ENCODE measurements at places on chromosomes 3 and 15. TPM values are rescaled to one million over a fixed set of nuclear protein-coding genes. Genes with fewer than 3 reads are reported as not detected.

ANKUB1 gene
- 0.60 TPM for total RNA-seq

INSYN1 gene
- 10.2 TPM for total RNA-seq

DNA sequence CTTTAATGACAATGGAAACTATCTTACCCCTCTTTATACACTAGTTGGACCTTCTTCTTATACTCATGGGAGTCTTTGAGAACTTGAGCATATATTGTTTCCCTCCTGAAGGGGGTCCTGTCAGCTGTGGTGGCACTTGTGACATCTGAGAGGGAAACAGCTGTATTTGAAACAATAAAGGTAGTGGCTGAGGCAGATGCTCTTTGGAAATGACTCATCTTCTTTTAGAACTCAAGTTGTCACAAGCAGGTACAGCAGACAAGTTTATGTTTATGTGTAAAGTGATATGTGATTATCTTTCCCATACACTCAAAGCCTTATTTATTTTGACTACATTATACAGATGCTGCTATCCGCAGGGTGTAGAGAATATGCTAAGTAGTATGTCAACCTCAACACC is 220.0 kb upstream of the GRM7 start:
- H3K4me3 ChIP-seq: no peak overlapping the region
- no peak overlapping the region for H3K27ac ChIP-seq
- no peaks in the 10 kb centered on the region for H3K4me1 ChIP-seq
- H3K36me3 ChIP-seq: no peaks in the 10 kb centered on the region
- no peaks in the 10 kb centered on the region for H3K27me3 ChIP-seq

ZNF148 gene
- total RNA-seq: 28.0 TPM

DNA sequence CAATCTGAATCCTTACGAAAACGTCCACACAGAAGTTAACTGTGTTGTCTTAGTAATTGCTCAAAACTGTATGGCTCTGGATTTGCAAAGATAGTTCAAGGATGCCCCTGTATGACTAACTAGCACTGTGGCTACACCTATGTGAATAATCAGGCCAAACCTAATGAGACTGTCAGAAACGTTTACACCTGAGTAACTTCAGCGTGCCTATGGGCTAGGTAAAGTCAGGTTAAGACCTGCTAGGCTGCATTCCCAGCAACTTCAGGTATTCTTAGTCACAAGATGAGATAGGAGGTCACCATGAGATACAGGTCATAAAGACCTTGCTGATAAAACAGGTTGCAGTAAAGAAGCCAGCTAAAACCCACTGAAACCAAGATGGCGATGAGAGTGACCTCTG is 87.8 kb upstream of the PLXND1 start:
- no peaks in the 10 kb centered on the region for H3K27me3 ChIP-seq
- H3K4me3 ChIP-seq: no peak overlapping the region
- H3K36me3 ChIP-seq: no peaks in the 10 kb centered on the region
- H3K4me1 ChIP-seq: peaks cover 11% of the 10 kb centered on the region

DNA sequence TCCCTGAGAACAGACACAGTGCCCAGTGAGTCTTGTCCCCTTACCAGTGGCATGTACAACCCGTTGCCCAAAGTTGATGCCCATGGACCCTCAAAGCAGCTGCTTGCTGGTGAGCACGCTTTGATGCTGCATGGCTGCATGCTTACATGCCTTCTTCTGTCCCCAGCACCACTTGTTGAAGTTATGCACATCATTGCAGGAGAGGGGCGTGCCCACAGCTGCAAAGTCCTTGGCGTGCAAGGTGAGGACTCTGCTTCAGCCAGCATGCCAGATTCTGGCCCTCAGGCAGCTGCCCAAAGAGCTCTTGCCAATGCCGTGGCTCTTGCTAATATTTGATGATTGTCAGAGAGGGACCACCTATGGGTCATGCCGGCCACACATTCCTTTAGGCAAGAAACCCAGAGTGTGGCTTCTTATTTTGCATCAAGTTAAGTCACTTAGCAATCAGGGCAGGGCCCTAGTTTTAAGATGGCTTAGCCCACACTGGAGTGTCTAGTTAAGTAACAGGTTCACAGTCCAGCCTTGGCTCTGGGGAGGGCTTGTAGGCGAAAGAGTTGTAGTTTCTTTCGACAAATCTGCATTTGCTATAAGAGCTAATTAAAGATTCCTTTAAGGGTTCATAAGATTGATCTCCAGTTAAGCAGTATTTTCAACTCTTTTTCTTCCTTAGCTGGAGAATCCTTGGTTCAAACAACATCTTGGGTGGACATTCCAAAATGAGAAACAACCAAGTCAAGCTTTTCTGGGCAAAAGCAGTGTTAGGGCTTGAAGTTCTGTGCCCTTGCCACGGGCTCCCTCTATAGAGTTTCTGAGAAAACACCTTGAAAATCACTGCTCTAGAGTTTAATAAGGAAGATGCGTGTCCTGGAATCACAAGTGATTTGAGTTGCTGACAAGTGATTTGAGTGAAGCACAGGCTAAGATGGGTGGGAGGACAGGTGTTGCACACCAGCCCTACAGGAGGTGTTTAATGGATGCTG is 128.6 kb downstream of the SLCO3A1 start:
- no peaks in the 10 kb centered on the region for H3K36me3 ChIP-seq
- no peaks in the 10 kb centered on the region for H3K4me1 ChIP-seq
- no peak overlapping the region for H3K4me3 ChIP-seq
- no peak overlapping the region for H3K27ac ChIP-seq
- H3K27me3 ChIP-seq: no peaks in the 10 kb centered on the region
- DNase-seq: no peak

THRB gene
- total RNA-seq: 6.9 TPM

DNA sequence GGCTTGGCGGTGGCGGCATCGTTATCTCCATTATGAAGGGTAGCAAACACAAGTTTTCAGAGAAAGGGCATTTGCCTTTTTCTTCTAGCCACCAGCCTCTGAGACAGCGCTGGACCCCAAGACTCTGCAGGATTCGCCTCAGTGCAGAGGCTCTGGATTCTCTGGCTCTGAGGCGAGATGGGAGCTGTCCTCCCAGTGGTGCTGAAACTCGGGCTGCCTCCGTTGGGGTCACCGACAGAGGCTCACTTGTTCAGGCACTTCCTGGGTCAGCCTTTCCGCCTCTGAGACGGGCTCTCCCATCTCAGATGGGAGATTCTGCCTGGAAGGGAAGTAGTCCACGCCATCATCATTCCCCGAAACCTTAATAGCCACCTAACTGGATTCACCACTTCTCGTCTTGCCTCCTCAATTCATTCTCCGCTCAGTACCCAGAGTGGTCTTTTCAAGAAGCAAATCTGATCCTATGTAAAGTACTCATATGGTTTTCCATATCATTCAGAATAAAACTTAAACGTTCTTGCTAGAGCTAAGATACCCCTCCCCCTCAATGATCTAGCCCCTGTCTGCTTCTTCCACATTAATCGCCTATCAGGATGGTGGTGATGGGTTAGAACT is 76.9 kb downstream of the RHCG start:
- H3K36me3 ChIP-seq: no peaks in the 10 kb centered on the region
- no peak overlapping the region for H3K27ac ChIP-seq
- no peak for DNase-seq
- peaks cover 93% of the 10 kb centered on the region for H3K27me3 ChIP-seq
- H3K4me3 ChIP-seq: no peak overlapping the region

GPR149 gene
- not detected for total RNA-seq

POC1A gene
- total RNA-seq: 2.7 TPM

NECTIN3 gene
- total RNA-seq: 27.2 TPM

GRCh38 chr3:187831125-187832051 is 86.1 kb upstream of the BCL6 start:
- DNase-seq: no peak
- H3K4me3 ChIP-seq: no peak overlapping the region
- no peaks in the 10 kb centered on the region for H3K27me3 ChIP-seq
- no peaks in the 10 kb centered on the region for H3K4me1 ChIP-seq

DNA sequence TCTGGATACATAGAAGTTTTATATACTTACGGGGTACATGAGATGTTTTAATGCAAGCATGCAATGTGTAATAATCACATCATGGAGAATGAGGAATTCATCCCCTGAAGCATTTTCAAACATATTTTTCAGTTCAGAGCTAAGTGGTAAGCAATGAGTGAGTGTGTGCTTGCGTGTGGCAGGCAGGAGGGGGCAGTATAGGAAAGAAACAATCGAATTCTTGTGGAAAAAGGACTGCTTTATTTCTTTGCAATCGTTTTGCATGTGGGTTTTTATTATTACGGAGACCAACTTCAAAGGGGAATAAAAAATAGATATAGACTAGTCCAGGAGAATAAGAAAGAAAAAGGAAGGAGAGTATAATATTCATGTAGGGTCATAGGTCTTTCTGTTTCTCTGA is 271.6 kb downstream of the CHL1 start:
- H3K4me3 ChIP-seq: no peak overlapping the region
- H3K27ac ChIP-seq: no peak overlapping the region
- H3K4me1 ChIP-seq: no peaks in the 10 kb centered on the region

SCAANT1 gene
- total RNA-seq: not detected

- no peaks in the 10 kb centered on the region for H3K27me3 ChIP-seq
- DNase-seq: no peak
- H3K4me1 ChIP-seq: no peaks in the 10 kb centered on the region
- H3K27ac ChIP-seq: no peak overlapping the region
- no peak overlapping the region for H3K4me3 ChIP-seq
- no peaks in the 10 kb centered on the region for H3K36me3 ChIP-seq
Measured at GRCh38 chr15:29435811-29436210, 166.2 kb upstream of the NSMCE3 start.

DNA sequence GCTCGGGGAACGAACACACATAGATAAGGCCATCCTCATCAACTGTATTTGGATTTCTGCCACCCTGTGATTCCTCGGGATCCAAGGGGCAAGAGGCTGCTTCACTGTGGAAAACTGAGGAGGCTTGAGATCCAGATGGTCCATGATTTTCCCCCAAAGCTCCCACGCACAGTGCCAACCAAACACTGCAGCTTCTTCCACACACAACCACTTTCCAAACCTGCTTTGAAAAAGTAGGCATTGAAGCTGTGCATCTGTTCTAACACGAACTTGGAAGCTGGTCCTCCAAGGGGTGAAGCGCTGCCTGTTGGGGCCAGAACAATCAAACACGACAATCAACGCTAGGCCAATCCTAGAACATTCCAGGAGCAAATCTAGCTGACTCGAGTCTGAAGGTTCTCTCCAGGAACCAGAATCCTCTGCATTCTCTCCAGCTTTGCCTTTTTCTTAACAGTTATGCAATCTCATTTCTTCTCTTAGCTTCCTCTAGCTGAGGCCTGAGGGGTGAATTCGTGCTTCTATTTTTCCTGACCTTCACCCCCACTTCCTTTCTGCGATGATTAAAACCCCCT is 104.4 kb downstream of the LRRK1 start:
- no peaks in the 10 kb centered on the region for H3K36me3 ChIP-seq
- no peaks in the 10 kb centered on the region for H3K27me3 ChIP-seq
- no peaks in the 10 kb centered on the region for H3K4me1 ChIP-seq
- H3K4me3 ChIP-seq: no peak overlapping the region

DNA sequence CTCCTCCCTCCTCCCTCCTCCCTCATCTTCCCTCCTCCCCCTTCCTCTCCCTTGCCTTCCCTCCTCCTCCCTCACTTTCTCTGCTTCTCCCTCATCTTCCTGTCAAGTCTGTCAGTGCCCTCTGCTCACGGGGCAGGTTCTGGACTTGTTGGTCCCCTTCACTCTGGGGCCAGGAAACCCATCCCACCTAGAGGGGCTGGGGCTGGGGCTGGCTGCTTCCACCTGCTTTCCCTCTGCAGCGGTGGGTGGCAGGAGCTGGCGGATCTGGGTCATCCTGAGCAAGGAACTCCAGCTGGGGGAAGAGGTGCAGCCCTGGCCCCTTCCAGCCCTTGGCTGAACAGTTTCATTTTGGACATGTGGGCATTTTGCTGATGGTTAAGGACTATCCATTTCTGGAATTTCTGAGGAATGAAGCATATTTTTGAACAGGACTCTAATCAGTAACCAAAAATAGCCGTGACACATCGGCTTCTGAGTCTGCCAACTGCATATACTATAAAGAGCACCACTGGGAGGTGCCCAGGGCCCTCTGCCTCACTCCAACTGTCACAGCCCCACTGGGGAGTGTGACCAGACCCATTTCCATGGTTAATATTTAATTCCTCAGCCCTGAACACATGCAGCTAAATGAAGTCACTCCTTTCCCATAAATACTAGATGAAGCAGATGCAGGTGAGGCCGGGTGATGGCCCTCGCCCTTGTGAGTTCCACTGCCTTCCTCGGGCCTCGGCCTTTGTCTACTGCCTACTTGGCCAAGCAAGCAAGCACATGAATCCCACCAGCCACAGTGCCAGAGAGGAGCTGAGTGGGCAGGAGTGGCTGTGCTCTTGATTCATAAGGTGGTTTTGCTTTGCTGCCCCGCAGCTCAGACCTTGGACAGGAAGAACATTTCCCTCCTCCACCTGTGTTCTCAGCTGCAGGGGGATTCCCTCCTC is 39.8 kb downstream of the CHDH start:
- no peak overlapping the region for H3K4me3 ChIP-seq
- H3K27me3 ChIP-seq: no peaks in the 10 kb centered on the region
- no peaks in the 10 kb centered on the region for H3K36me3 ChIP-seq
- DNase-seq: no peak

DNA sequence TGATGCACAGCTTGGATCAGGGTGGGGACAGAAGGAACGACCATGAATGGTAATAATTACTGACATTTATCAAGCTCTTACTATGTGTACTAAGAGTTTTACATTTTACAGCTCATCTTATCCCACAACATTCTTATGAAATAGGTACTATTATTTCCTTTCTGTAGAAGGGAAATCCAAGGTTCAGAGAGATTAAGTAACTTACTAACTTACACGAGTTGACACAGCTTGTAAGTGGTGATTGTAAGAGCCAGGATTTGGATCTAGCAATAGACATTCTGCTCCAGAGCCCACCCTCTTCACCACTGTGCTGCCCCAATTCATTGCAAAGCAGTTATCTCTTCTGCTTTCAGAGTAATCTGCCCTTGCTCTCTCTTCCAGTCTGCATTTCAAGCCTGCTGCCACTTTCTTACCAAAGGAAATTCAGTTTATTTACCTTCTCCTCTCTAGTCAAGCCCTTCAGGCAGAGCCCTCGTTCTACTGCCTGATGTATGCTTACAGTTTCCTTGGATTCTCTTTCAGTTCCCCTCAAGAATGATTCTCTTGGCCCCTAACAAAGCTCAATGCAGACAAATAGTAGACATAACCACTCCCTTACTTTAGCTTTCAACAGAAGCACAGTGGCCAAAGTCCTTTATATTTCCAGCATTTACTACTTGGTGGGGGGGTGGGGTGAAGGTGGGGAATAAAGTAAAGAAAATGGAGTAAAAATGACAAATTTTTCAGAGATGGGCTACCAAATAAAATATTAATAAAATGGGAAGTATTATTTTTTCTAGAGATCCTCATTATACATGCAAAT is 65.8 kb downstream of the ATP8B4 start:
- no peak overlapping the region for H3K4me3 ChIP-seq
- H3K36me3 ChIP-seq: no peaks in the 10 kb centered on the region
- no peak for DNase-seq
- peak overlapping the region; percentile 62 for H3K27ac ChIP-seq
- H3K4me1 ChIP-seq: peaks cover 47% of the 10 kb centered on the region

EIF4E3 gene
- total RNA-seq: 13.5 TPM

DNA sequence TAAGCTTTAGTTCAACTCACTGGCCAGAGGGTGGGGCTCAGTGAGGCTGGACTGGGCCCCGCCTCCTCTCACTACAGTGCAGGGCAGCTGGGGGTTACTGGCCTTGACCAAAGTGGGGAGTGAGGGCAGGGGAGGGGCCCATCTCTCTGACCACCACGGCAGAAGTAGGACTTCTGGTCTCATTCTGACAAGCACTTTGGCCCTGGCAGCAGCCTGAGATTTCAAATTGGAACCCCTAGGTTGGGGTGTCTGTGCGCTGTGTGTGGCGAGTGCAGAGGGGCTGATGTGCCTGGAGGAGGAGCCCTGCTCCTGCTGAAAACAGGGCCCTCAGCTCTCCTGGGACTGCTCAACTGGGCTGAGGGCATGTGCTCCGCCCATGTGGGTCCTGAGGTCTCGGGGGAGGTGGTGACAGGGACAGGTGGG is 60.3 kb upstream of the RPL32 start:
- H3K36me3 ChIP-seq: peaks cover 4% of the 10 kb centered on the region
- H3K4me1 ChIP-seq: no peaks in the 10 kb centered on the region
- DNase-seq: no peak
- H3K4me3 ChIP-seq: no peak overlapping the region

Data from tibial nerve (tissue), 4 donors.